Kasumi-1 (cell line): ENCODE measurements at places on chromosomes 1 and 21.

DNA sequence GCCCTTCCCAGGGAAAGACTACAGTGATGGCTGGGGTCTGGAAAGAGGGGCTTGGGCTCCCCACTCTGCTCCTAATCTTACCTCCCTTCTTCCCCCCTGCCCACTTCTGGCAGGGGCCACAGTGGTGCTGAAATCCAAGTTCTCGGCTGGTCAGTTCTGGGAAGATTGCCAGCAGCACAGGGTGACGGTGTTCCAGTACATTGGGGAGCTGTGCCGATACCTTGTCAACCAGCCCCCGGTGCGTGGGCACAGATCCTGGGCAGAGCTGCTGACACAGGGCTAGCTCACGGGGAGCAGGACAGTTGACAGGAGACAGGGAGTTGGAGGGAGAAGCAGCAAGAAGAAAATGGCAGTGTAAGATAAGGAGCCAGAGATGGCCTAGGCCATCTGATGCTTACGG, 2.4 kb downstream of the SLC27A3 start:
- DNase-seq, result no peak

DNA sequence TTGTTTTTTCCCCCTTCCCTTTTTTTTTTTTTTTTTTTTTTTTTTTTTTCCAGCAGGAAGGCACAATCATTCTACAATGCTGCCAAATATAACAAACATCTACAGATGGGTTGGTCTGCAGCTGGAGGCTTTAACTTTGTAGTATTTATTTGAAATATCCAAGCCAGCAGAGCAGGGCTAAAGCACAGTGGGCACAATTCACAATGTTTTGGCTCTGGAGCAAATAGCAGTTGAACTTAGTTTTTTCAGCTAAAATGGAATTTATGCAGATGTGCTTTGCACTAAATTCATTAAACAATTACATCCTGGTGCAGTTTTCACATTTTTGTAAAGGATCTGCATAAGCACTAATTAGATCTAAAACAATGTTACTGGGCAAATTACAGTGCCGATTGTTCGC, 39.8 kb upstream of the ZBTB18 start:
- no peak for DNase-seq

GRCh38 chr1:204420039-204421004, 8.7 kb upstream of the PPP1R15B start:
- DNase-seq, result no peak

GRCh38 chr1:200258447-200259375, 151.1 kb downstream of the ZNF281 start:
- peak; percentile 39 for DNase-seq

- DNase-seq, result no peak
Observed at GRCh38 chr1:38546636-38547035, 312.9 kb downstream of the RRAGC start.

DNA sequence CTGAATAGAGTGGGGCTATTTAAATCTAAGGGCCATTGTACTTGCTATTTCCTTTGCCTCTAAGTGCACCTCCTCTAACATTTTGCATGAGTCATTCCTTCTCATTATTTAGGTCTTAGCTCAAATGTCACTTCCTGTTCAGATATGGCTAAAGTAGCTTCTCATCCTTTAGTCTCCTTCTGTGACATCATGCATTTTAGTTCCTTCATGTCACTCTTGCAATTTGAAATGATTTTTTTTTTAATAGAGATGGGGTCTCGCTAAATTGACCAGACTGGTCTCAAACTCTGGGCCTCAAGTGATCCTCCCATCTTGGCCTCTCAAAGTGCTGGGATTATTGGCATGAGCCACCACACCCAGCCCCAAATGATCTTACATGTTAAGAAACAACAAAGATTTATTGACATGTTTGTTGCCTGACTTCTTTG, 6.6 kb downstream of the TBX19 start:
- peak; percentile 59 for DNase-seq

- no peak for DNase-seq
Observed at GRCh38 chr1:63189677-63190076, 132.7 kb upstream of the FOXD3 start.

DNA sequence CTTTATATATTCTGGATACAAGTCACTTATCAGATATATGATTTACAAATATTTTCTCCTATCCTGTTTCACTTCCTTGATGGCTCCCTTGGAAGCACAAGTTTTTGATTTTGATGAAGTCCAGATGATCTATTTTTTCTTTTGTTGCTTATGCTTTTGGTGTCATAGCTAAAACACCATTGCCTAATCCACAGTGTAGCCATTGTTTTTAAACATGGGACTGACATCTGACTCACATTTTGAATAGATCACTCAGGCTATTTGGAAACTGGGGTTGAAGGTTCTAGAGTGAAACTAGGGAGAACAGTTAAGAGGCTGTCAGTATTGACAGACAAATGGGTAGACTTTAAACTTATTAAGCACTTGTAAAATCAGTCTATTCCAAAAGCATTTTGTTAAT, 16.6 kb downstream of the AK4 start:
- DNase-seq, result no peak

DNA sequence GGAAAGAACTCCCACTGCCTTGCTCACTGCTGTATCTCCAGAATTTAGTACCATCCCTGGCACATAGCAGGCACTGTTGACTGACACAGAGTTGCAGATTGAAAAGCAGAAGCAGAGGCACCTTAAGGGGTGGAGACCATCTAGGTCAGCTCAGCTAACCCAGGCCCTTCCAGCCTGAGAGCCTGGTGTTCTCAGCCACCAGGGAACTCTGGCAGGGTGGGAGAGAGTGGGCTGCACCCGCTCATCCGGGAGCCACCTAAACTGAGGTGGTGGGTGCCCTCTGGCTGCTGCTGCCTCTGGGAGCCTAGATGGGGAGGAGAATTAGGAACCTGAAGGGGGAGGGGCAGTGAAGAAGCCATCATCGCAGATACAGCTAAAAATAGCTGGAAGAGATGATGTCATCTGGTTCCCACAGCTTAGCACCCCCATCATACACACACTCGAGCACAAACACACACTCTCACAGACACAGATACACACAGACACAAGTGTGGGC, 1.5 kb upstream of the TSPAN1 start:
- peak; percentile 18 for DNase-seq

GRCh38 chr1:201881617-201882016, 7.1 kb upstream of the SHISA4 start:
- no peak for DNase-seq

GRCh38 chr1:84278905-84279304, 22.6 kb upstream of the SAMD13 start:
- no peak for DNase-seq

GRCh38 chr1:160251011-160251410, 11.3 kb downstream of the DCAF8 start:
- DNase-seq, result no peak

DNA sequence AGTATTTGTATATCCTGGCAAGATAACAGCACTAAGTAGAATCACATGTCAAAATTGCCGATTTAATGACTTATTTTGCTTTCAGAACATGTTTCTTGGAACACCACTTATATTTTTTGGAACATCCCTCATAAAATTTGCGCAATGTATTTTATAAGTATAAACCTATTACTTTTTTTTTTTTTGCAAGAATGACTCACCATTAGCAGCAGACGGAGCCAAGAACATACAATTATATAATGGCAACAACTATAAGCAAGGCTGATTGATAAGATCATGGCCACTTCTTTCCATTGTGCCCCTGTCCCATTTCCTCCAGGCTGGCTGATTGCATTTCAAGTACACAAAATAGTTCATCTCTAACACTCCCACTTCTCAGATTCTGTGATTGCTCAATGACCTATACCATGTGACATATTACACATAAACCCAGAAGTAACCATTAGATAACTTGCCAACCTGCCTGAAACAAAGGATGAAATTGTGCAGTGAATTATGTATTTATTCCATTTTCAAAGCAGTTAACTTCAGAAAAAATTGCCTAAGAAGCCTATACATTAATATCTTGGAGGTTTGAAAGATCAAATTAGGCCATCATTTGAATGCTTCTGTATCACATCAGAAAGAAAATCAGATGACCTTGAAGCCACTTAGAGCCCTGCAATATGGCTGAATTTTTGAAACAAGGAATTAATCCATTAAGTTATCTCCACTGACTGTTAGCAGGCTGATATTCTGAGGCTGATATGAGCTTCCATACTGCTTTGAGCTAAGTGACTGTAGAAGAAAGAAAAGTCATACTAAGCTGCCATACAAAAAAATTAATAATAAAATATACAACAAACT, 77.8 kb upstream of the PRMT6 start:
- no peak for DNase-seq

GRCh38 chr1:17212487-17213121, 7.7 kb downstream of the PADI1 start:
- DNase-seq, result peak; percentile 93

GRCh38 chr1:9542430-9542829, 3.2 kb downstream of the SLC25A33 start:
- DNase-seq, result peak; percentile 30

- DNase-seq, result no peak
Observed at GRCh38 chr21:35885942-35886541, 174.3 kb downstream of the SETD4 start.

- no peak for DNase-seq
Observed at GRCh38 chr1:159652506-159652905, 61.9 kb downstream of the CRP start.

- no peak for DNase-seq
Observed at GRCh38 chr1:242556276-242556675, 31.8 kb upstream of the PLD5 start.

GRCh38 chr1:229203030-229203751, 67.7 kb upstream of the RAB4A start:
- DNase-seq, result no peak

GRCh38 chr1:238981317-238981933, 404.9 kb upstream of the CHRM3 start:
- no peak for DNase-seq

- DNase-seq, result no peak
Observed at GRCh38 chr1:181490740-181491712, 7.7 kb downstream of the CACNA1E start.

DNA sequence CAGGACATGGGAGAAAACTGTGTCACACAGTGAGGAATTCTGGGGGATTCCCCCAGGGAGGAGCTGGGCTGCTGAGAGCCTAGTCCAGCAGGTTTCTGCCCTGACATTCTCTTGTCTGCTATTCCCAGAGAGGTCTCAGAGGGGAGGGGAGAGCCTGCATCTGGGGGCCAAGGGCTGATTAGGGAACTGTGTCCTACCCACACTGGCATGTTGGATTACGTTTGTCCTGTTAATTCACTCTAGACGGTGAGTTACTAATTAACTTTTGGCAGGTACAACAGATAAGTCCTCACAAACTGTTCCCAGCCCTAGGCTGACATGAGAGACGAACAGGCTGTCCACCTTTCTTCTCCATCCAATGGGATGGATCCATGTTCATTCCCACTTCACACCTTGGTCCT, 2.6 kb upstream of the SH3BGRL3 start:
- no peak for DNase-seq

DNA sequence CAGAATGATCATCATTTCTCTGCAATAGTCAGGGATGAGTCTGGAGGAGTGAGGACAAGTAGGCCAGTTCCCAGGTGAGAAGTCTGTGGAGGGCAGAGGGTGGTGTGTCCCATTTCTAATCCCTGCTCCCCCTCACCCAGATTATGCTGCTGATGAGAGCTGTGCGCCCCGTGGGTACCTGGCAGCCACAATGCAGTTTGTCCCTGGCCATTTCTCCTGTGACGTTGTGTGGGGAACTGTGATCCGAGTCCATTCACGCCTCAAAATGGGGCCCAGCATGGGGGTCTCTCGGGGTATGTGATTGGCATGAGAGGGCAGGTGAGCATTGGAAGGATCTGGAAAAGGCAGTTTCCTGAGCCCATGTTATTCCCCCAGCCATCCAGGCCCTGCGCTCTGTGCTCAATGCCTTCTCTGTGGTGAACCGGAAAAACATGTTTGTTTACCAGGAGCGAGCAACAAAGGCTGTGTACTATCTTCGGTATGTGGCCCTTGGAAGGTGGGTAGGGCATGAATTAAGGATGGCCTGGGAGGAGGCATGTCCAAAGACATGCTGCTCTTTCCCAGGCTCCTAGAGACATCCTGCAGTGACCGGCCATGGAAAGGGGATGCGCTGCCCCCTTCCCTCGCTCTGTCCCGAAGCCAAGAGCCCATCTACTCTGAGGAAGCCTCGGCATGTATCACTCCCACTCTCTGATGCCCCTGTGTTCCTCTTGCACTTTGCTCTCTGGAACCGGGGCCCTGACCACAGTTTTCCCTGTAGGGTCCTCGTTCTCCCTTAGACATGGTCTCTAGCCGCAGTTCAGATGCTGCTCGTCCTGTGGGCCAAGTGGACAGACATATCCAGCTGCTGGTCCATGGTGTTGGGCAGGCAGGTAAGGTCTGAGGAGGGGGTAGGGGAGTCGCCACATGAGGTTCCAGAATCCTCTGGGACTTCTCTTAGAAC, 16.4 kb downstream of the HYI start:
- no peak for DNase-seq

DNA sequence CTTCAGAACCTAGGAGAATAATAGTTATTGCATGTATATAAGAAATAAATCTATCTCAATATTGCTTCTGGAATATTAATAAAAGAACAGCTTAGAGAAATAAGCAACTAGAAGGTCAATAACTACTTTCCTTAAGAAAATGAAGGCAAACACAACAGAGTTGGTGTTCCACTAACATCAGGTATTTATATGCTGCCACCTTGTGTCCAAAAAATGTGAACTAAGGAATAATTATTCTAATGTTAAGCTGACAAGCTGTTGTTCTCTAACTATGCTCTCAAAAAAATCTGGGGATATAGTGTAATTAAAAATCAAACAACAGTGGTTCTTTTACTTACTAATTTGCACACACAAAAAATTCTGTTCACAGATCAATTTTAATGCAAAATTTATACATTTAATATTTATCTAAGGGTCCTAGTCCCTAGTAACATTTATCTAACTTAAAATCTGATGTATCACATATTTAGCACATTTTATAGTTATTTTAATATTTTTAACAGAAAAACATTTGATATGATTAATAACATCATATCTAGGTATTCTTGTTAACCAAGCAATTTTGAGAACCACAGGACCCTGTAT, 39.6 kb downstream of the UCHL5 start:
- DNase-seq, result peak; percentile 57

GRCh38 chr1:818618-819291, 105.0 kb upstream of the SAMD11 start:
- no peak for DNase-seq

DNA sequence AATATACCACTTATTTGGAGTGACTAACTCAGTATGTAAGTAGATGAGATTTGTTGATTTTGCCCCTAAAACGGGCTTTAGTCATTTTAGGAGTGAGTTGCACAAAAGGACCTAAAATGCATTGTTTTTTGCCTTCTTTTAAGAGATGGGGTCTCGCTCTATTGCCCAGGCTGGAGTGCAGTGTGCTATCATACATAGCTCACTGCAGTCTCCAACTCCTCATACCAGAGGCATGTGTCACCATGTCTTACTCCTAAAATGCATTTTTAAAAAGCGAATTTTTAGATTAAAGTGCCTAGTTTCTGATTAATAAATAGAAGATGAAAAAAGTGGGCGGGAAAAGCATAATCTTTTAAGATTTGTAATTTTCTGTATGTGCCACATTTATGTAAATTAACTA, 11.5 kb upstream of the NEXN start:
- DNase-seq, result no peak
